Activated CD4-positive, alpha-beta memory T cell treated with anti-CD3 and anti-CD28 coated beads, Interleukin-2, amount 10 ng/mL, durations not matched to agents 7 days and 5 days (primary cell): ENCODE measurements at places on chromosomes 5 and 9.

GRCh38 chr5:66570201-66570600, 26.0 kb upstream of the MAST4 start:
- no peak for DNase-seq

DNA sequence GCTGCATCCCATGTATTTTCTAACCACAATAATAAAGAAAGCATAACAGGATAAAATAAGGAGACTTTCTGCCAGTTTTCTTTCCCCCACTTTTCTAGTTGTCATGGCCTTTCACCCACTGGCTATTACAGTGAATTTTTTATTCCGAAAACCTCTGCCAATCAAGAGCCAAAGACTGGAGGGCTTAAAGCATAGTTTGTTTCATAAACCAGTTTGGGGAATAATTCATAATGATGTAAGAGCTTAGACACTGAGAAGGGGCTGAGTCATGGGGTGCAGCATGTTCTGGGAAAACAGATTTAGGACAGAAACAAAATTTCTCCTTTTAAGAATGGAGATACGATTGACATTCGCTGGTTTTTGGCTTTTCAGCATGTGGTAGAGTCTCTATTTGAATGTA, 4.4 kb upstream of the GLIPR2 start:
- DNase-seq, result no peak

DNA sequence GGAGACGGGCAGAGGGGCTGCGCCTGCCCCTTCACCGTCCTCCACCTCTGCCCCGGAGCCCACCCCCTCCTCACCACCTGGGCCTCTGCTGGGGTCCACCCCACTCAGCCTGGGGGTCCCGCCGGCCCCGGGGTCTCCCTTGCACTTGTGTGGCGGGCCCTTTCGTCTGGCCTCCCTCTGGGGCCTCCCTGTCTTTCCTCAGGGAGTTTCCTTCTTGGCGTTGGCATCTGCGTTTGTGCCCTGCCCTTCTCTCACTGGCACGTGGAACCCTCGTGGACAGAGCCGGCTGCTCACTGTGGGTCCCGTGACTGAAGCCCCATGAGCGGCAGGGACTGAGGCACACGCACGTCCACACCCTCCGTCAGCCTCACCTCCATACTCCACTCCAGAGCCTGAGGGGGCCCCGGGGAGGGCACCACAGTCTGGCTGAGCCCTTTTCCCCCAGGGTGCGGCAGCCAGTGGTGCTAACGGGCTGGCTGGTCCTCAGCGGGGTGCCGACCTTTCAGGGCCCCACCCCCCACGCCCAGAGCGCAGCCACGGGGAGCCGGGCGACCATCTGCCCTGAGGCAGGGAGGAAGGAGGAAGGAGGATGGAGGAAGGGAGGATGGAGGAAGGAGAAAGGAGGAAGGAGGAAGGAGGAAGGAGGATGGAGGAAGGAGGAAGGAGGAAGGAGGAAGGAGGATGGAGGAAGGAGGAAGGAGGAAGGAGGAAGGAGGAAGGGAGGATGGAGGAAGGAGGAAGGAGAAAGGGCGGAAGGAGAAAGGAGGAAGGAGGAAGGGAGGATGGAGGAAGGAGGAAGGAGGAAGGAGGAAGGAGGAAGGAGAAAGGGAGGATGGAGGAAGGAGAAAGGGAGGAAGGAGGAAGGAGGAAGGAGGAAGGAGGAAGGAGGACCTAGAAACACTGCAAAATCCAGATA, 53.0 kb upstream of the NRARP start:
- no peak for DNase-seq

DNA sequence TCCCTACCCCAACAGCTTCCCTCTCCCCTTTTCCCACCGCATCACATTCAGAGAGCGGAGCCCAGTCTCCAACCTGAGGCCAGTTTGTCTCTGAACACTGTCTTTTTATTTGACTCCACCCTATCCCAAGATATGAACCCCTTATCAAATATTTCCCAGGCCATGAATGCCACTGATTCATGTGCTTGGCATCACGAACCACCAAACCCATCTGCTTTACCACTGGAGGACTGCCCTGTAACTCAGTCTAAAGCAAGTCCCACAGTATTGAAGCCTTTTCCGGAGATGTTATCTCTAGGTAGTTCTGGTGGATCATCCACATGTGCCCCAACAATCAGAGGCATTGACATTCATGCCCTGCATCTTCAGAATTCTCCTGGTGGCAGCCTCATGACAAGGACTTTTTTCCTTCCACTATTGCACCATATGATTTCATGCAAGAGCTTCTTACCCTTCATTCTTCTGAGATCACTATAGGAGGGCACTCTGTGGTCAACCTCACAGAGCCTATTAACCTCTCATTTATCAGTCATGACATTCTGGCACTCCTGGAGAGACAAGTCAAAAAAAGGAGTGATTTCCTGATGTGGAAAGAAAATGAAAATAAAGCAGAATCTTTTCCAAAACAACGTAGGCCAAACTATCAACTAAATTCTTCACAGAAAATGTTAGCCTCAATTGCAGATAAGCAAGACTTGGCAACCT, 12.3 kb upstream of the SPATA31D4 start:
- DNase-seq, result no peak

DNA sequence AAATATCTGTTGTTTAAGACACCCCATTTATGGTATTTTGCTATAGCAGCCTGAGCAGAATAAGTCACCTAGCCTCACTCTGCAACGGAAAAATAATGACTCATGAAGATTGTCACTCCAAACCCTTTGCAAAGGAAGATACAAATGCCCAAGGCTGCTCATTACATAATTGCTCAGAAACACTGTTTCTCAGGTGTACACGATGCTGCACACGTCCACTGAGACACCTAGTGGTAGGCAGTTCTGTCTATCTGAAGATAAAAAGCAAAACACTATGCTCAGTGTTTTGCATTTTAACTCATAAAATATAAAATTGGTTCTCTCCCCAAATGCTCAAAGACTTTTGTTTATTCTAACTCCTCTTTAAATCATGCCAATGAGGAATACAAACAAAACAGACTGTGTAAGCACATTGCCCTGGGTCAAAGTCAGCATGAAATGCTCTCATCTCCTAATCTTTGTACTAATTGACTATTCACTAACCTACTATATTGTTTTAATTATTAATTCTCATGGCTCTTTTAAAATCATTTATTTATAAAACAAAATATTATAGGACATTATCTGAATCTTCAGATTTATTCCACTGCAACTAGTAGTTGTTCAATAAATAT, 7.7 kb upstream of the TSLP start:
- DNase-seq, result no peak

DNA sequence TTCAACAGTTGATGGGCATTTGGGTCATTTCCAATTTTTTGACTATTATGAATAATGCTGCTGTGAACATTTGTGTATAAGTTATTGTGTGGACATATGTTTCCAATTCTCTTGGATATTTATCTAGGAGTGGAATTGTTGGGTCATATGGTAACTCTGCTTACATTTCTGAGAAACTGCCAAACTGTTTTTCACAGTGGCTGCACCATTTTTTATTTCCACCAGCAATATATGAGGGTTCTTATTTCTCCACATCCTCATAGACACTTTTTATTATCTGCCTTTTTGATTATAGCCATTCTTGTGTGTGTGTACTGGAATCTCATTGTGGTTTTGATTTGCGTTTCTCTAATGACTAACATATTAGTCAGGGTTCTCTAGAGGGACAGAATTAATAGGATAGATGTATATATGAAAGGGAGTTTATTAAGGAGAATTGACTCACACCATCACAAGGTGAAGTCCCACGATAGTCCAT, 14.7 kb upstream of the MED27 start:
- DNase-seq, result no peak
